ENCODE measurements at places on chromosomes 7 and 10.

DNA sequence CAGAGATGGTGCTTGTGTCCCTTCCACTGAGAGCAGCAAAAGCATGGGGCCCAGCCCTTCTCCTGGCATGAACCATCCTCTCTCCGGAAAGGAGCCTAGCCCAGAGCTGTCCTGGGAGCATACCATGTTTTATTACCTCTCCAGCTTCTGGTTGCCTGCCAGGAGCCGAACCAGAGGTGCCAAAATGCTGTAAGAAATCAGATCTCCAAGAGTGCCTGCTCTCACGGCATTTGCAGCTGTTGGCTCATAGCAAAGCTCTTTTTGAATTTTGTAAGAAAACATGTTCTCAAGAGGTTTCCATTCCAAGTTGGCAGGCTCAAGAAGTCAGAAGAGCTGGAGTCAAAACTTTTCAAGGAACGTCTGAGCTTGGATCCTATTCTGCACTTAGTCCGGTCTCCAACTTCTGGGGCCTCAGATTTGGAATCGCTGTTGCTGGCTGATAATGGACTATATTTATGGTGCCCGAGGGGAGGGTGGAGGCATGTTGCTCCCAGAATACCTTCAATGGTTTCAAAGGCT is 211.7 kb upstream of the MKI67 start:
- no peak for DNase-seq

DNA sequence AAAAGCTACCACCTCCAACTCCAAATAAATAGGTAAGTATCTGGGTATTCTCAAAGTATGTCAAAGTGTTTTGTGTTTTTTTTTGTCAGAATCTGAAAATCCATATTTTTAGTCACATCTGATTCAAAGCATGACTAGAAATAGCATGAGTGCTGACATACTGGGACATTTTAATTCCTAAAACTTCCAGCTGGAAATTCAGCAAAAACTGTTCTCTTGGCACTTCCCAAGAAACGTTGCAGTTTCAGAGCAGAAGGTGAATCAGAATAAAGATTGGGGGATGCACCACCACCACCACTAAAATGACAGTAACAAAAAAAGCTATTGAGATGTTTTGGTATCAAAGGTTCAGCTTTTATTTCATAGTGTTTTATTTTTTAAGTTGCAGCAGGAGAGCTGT is 724.6 kb upstream of the CELF2 start:
- no peak for DNase-seq

GRCh38 chr10:13712837-13713581 is 126.2 kb downstream of the PRPF18 start:
- no peak for DNase-seq

GRCh38 chr10:79384773-79385391 is 37.6 kb downstream of the PPIF start:
- no peak for DNase-seq

GRCh38 chr10:23643111-23643780 is 204.4 kb downstream of the OTUD1 start:
- no peak for DNase-seq

Data from stimulated activated CD4-positive, alpha-beta T cell treated with anti-CD3 and anti-CD28 coated beads, Interleukin-1b, Interleukin-23, amount 100 ng/mL, for 24 hours (primary cell).